ENCODE measurements at places on chromosomes 2 and 18. TPM values are rescaled to one million over a fixed set of nuclear protein-coding genes. Genes with fewer than 3 reads are reported as not detected.

- DNase-seq = no peak
Observed at GRCh38 chr2:134367213-134367612, 113.3 kb downstream of the MGAT5 start.

- no peak for DNase-seq
Observed at GRCh38 chr2:59538398-59538911, 1015.0 kb downstream of the BCL11A start.

DNA sequence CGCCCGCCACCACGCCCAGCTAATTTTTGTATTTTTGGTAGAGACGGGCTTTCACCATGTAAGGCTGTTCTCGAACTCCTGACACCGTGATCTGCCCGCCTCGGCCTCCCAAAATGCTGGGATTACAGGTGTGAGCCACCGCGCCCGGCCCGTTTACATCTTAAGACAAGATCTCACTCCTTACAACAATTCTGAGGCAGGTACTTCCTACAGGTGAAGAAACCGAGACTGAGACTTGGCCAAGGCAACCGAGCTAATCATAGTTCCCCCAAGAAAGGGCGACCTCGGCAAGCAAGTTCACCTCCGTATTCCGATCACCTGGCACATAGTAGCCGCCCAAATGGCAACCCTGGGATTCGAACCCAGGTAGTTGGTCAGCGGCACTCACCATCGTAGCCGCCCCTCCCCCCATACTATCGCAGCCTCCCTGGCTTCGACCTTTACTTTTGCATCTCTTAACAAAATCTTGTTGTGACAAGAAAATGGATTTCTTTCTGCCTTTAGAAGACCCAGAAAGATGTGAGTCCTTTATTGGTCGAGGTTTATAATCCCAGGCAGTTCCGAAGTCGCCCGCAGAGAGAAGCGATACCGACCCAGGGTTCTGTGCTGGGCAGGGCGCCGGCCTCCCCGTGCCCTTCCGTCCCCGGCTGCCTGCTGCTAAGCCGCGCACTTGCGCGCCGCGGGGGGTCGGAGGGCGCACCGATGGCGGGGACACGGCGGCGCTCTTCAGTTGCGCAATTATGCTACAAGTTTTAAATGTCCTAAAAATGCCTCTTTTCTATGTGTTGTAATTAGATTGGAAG is 1.1 kb upstream of the FZD5 start:
- no peak for DNase-seq

GRCh38 chr2:111924617-111925107 is 26.3 kb downstream of the MERTK start:
- DNase-seq = no peak

DNA sequence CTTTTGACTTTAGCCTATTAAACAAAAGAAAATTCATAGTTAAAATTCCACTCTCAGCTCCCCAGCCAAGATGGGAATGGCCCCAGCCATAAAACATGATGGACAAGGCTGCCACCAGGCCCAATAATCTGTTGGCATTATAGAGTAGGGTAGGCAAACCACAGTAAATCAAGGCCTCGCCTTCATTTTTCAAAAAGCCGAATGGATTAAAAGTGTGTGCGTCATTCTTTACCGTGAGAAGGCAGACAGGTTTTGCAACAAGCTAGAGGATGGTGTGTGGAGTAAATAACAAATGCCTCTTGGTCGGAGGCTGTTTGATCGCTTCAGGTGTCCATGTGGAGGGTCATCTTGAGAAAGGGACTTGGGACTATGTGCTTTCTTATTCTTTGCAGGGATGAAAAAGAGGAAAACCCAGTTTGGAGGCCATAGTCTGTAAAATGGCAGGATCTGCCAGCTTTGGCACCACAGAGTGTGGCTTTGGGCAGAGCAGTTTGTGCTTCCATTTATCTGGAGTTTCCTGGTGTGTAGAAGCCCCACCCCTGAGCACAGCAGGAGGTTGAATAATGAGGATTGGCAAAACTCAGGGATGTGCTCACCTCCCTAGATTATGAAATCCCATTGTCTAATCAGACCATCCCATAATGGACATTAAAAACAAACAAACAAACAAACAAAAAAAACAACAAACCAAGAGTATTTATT is 57.1 kb upstream of the ITGB6 start:
- DNase-seq = no peak

GRCh38 chr18:46199515-46200147 is 95.4 kb downstream of the HAUS1 start:
- no peak for DNase-seq

DNA sequence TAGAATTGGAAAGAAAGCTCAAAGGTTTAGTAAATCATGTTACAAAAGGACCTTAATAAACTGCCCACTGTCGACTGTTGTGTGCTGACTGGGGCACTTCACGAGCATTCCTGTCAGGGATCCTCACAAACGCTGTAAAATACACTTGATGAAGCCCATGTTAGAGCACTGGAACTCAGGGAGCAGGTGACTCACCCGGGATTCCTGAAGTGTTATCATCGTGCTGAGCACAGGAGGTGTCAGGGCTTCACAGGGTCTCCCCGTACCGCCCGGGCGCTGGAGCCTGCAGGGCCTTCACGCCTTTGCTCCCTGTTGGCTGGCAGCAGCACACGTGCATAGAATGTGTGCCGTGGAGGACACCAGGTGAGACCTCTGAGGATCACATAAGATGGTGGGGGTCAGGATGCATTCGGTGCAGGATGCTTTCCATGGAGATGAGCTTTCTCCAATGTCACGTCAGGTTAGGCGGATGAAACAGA is 187.3 kb downstream of the SNTG2 start:
- no peak for DNase-seq

DNA sequence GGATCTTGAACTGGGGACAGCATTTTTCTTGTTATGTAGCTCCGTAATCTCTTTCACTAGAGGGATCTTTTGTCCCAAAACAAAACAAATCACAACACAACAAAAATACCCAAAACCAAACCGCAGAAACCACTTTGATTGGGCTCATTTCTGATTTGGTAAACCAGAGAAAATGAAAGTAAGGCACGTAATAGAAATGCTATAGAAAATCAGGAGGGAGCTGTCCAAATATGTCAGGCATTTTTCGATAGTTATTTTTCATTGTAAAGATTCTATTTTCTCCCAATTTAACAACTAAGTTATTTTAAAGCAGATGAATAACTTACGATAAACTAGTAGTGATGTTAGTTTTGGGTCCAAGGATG is 406.5 kb downstream of the XIRP2 start:
- DNase-seq = no peak

- DNase-seq = no peak
Observed at GRCh38 chr2:30860003-30860725, 52.9 kb upstream of the CAPN13 start.

DNA sequence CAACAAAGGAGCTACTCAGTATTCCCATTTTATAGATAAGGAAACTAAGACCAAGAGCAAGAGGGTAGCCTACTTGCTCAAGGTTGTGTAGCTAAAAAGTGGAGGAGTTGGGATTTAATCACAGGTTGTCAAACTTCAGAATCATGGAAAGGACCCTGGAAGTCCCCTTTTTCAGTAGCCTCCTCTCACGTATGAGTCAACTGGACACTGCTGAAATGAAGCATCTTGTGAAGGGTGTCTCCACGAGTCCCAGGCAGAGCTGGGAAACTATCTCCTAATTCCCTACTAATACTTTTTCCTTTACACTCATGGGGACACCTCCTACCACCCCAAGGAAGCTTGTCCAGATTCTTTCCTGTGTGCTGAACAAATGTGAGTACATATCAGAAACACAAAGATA is 155.8 kb downstream of the RHBDD1 start:
- DNase-seq = no peak

GRCh38 chr2:150167711-150168110 is 319.8 kb downstream of the RND3 start:
- no peak for DNase-seq

- DNase-seq = no peak
Observed at GRCh38 chr2:88230911-88231310, 60.8 kb downstream of the THNSL2 start.

GRCh38 chr2:157685572-157685971 is 56.9 kb upstream of the ACVR1C start:
- DNase-seq = no peak

- DNase-seq = no peak
Observed at GRCh38 chr18:23412351-23412964, 40.6 kb upstream of the RIOK3 start.

Gene DSG2
- not detected for total RNA-seq

Gene RIT2
- total RNA-seq = not detected

Gene ITGB6
- total RNA-seq = not detected

Gene PLEK
- 138 TPM for total RNA-seq

Gene IL36B
- not detected for total RNA-seq

Gene GALR1
- not detected for total RNA-seq
